ENCODE measurements at places on chromosomes 1 and 21.

DNA sequence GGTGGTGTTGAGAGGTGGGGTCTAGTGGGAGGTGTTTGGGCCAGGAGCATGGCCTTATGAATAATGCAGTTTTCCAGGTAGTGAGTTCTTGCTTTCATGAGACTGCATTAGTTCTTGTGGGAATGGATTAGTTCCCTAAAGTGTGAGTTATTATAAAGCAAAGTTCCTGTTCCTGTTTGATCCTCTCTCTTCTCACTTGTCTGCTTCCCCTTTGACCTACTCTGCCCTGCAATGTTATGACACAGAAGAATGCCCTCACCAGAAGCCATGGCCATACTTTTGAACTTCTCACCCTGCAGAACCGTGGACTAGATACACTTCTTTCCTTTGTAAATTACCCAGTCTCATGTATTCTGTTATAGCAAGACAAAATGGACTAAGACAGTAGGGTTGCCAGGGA, 53.6 kb downstream of the MAP3K7CL start:
- DNase-seq = no peak

- DNase-seq = no peak
These were observed 29.2 kb downstream of the UCK2 start for GRCh38 chr1:165856606-165857005.

DNA sequence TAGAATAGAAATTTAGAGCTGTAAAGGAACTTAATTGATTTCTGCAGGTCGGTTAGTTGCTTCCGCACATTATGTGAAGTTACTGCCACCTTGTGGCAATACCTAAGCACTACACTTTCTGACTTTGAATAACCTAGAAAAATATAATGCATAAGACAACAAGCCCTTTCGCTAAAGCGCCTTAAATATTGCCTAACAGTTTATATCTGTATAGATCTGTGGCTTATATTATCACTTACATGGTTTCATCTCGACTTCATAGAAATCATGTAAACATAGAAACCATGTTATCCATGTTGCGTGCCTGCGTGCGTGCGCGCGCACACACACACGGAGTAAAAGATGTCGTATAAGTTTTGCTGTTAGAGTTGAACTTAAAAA, 10.9 kb upstream of the IFI16 start:
- DNase-seq = no peak

GRCh38 chr1:5110508-5110907, 456.1 kb downstream of the AJAP1 start:
- no peak for DNase-seq

DNA sequence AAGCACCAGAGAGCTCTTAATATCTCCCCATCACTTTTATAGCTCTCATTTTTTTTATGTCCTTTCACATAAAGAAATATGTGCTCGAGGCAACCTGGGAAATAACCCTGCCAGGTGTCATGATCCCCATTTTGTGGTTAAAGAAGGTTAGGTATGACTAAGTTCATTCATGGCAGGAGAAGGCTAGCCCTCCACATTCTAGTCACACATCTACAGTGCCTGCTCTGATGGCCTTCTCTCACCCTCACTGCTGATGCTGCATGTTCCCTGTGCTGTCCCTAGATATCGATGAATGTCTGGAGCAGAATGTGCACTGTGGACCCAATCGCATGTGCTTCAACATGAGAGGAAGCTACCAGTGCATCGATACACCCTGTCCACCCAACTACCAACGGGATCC, 187.5 kb downstream of the TPR start:
- DNase-seq = no peak

GRCh38 chr1:7565099-7565750, 205.9 kb upstream of the VAMP3 start:
- DNase-seq = no peak

DNA sequence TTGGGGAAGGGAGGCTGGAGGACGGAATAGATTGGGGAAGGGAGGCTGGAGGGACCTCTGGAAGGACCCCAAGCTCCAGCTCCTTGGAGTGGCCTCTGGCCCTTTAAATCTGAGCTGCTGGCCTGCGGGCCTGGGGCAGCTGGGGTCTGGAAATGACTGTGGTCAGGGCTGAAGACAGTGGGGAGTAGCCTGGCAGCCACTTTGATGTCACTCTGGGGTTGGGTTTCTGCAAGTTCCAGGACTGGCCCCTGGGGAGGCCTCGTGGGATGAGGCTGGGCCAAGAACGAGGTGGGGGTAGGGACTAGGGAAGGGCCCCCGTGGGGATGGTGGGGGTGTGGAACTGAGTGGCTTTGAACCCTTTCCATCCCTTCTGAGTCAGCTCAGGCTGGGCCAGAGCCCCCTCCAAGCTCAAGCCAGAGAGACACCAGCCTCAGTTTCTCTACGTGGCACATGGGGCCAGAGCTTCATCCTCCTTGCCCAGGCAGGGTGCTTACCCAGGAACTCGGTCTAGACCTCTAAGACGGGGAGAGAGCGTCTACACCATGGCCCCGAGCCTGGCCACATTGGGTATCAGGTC, 59.7 kb downstream of the ALPL start:
- no peak for DNase-seq

GRCh38 chr1:223010582-223011504, 132.2 kb downstream of the TLR5 start:
- DNase-seq = no peak

GRCh38 chr1:40954626-40955025, 24.9 kb upstream of the CTPS1 start:
- DNase-seq = no peak

- DNase-seq = no peak
These were observed 11.8 kb downstream of the RCC1 start for GRCh38 chr1:28517649-28517999.

- DNase-seq = no peak
These were observed 18.4 kb downstream of the CEP170 start for GRCh38 chr1:243236604-243237252.

- DNase-seq = no peak
These were observed 146.4 kb upstream of the TIAM1 start for GRCh38 chr21:31490443-31490842.

GRCh38 chr1:191176131-191176530, 698.5 kb upstream of the BRINP3 start:
- DNase-seq = no peak

DNA sequence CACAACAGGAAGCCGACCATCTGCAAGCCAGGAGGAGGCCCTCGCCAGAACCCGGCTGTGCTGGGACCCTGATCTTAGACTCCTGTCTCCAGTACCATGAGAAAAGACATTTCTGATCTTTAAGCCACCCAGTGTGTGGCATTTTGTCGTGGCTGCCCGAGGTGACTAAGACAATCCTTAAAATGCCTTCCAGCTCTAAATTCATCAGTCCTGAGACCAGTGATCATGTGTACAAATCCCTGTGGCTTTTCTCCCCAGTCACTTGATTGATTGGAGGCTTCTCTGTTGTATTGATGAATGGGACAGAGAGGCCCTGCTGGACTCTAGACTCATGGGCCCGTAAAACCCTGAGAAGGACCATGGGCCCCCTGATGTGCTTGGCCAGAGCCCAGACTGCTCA, 36.1 kb downstream of the B3GALT5 start:
- DNase-seq = no peak

DNA sequence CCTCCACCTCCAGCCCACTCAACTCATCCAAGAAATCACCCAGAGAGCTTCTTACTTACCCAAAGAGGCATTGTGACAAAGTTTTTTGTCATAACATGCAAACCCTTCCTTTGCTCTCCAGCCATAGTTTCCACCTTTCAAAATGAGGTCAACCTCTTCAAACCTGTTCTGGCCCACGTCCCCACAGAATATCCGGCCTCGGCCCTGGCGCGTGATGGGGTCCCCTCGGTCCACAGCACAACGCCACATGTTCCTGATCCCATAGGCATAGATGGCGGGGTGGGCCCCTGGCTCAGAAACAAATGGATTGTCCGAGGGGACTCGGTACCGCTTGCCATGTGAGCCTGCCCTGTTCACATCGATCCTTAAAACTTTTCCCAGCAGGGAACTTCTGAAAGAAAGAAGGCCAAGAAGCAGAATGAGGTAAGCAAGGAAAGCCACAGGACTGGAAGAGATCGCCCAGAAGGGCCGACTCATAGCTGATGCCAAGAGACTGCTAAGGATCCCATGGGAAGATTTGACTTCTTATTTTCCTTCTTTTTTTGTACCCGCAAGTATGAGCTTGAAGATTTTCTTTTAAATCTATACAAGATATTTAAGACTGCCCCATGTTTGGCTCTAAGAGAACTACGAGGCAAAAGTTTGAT, 7.8 kb downstream of the HHIPL2 start:
- no peak for DNase-seq

GRCh38 chr1:189253601-189254350, 1223.9 kb downstream of the BRINP3 start:
- no peak for DNase-seq

DNA sequence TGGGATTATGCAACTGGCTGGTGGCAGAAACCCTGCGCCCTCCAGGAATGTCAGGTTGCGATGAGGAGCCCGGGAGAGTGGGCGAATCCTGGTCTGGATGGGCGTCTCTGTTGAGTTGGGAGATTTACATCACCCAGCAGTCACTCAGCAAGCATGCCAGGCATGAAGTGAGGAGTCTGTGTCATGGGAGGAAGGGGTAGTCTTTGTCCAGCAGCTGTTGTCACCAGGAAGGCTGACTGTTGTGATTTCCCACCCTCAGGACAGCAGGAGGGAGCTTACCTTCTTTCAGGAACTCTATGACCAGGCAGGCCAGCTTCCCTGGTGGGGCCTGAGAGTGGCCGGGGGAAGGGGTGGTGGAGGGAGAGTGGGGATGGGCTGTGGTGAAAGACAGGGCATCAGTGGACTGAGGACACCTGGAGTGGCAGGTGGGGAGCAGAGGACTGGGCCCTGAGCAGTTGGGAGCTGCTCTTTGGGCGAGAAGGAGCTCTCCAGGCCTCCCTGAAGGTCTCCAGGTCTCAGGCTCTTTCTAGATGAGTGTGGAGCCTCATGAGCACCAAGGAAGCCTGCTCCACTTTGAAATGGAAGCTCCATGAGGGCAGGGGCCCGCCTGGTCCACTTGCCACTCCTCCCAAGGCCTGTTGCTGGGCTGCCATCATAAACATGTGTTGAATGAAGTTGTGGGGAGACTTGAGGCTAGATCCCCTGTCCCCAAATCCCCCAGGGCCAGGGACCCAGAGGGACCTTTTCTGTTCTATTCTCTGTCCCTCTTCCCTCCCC, 21.3 kb upstream of the PKP1 start:
- no peak for DNase-seq

DNA sequence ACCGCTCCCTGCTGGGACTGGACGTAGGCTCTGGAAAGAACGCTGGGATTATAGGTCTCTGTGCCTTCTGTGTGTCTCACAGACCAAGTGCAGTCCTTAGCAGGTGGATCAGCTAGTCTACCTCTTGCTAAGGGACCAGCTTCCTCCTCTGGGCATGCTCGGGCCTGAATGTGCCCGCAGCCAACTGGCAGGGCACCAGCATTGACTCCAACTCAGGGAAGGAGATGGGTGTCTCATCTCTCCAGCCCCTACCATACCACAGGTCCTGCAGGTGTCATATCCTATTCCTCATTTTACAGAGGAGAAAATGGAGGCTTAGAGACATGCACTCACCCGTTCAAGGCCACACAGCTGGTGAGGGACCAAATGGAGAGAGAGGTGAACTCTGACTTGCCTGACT, 340.2 kb downstream of the PTPRU start:
- no peak for DNase-seq

GRCh38 chr1:221983444-221983843, 241.6 kb upstream of the DUSP10 start:
- no peak for DNase-seq

DNA sequence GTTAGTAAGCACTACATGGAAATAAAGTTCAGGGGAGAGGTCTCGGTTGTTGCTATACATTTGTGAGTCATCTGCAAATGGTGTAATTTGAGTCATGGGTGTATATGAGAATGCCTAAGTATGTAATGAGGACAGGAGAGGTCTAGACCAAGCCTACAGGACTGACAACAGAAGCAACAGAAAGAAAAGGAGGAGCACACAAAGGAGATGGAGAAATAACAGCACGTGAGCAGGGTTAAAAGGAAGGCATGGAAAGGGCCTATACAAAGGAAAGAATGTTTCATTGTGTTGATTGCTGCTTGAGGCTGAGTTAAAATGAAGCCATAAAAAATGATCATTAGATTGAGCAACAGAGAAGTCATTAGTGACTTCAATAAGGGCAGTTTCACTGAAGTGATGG, 28.0 kb upstream of the PRKAA2 start:
- DNase-seq = no peak

- no peak for DNase-seq
These were observed 51.9 kb downstream of the DIPK1A start for GRCh38 chr1:92909321-92909720.

- DNase-seq = no peak
These were observed 55.3 kb downstream of the GORAB start for GRCh38 chr1:170587253-170587593.

DNA sequence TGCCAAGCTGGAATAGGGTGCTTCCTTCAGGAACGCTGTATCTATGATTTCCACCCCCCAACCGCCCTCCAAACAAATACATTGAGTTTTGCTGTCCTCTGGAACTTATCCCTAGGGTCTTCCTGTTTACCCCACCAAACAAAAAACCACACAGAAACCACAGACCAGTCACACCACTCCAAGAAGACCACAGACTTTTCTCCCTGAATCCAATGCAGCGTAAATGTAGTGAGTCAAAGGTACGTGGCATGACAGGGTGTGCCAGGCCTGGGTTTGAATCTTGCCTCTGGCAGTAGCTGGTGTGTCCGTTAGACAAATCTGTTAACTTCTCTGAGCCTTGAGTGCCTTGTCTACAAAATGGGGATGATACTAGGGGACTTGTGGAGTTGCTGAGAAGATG, 27.8 kb downstream of the ASAP3 start:
- no peak for DNase-seq

Data from stimulated activated CD8-positive, alpha-beta memory T cell treated with anti-CD3 and anti-CD28 coated beads, Interleukin-4, amount 100 ng/mL, for 24 hours (primary cell).